Vagina (tissue), 2 donors: ENCODE measurements at places on chromosomes 5 and 9.

DNA sequence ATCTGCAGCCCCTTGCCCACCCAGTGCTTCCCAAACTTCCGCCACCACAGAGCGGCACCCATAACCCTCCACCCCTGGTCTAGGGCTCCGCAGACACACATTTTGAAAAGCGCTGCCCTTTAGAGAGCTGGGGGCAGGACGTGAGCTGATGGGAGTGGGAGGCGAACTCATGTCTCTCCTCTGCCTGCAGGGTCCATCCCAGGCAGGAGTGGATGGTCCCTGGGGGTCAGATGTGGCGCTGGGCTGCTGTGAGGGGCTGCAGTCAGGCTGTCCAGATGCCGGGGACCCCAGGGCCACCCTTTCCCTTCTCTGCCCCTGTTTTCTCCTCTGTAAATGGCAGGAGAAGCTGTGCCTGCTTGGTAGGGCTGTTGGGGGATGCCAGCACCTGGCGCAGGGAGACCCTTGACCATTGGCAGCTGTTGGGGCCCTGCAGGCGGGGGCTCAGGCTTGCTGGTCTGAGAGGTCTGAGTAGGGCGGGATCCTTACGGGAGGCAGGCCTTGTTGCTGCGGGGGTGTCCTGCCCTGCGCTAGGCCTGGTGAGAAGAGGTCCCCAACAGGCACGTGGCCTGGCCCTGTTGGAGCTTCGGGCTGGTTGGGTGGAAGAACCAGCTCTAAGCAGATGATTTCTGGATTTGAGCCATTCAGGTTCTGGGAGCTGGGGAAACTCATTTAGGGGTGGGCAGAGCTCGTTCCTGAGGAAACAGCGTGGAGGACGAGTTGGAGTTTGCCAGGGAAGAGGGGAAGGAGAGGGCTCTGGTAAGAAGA is 10.3 kb upstream of the RNU6ATAC start:
- no peak overlapping the region for H3K27ac ChIP-seq
- no peaks in the 10 kb centered on the region for H3K27me3 ChIP-seq
- peaks cover 46% of the 10 kb centered on the region for H3K4me1 ChIP-seq
- no peaks in the 10 kb centered on the region for H3K36me3 ChIP-seq

DNA sequence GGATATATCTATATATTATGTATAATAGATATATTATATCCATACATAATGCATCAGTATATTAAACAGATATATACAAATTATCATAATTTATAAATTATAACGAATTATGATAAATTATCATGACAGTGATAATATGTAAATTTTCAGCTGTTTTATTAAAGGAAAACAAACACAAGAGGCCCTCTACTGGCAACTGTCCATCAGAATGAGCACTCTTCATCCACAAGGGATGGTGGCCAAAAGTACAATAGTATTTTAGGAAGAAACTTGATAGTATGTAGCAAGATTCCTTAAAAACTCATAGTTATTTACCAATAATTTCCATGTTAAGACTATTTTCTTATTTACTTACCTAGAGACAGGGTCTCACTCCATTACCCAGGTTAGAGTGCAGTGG is 113.3 kb upstream of the LPAR1 start:
- no peak overlapping the region for H3K4me3 ChIP-seq
- H3K36me3 ChIP-seq, result no peaks in the 10 kb centered on the region
- no peak for DNase-seq
- no peak overlapping the region for H3K27ac ChIP-seq
- H3K27me3 ChIP-seq, result no peaks in the 10 kb centered on the region

DNA sequence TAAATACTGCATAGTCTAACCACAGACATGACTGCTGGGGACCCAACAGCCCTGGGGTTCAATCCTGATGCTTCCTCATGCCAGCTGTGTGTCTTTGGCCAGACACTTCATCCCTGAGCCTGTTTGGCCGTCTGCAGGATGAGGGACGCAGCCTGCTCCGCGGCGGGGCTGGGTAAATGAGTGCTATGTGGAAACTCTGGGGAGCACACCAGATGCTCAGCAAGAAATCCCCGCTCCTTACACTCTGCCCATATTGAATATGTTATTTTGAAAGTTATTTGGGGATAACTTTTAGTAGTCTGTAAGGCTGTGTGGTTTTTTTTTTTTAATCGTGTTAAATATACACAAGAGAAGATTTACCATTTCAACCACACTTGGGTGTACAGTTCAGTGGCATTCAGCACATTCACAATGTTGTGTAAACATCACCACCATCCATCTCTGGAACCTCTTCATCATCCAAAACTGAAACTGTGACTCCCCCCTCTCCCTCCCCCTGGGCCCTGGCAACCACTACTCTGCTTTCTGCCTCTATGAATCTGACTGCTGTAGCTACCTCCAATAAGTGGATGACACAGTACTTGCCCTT is 42.7 kb downstream of the SH3PXD2B start:
- peak overlapping the region; percentile 98 for H3K27ac ChIP-seq
- no peaks in the 10 kb centered on the region for H3K27me3 ChIP-seq
- no peaks in the 10 kb centered on the region for H3K36me3 ChIP-seq
- H3K4me3 ChIP-seq, result no peak overlapping the region
- peak; percentile 85 for DNase-seq

DNA sequence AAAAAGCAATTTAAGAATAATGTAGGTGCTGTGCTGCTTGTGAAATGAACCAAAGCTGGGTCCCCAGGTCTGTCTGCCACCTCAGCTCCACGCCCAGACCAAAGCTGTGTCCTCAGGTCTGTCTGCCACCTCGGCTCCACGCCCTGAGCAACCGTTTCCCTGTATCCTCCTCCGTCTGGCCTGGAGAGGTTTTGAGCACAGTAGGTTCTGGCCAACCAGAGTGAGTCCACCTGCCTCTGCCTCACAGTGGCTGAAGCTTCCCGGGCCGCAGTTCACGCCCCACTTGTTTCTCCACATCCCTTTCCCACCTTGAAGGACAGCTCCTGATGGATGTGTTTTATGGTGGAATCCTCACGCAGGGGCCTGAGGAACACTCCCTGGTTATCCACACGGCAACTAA is 120.5 kb downstream of the ADAMTS2 start:
- peaks cover 18% of the 10 kb centered on the region for H3K4me1 ChIP-seq
- DNase-seq, result no peak
- no peak overlapping the region for H3K4me3 ChIP-seq
- H3K27ac ChIP-seq, result no peak overlapping the region
- no peaks in the 10 kb centered on the region for H3K27me3 ChIP-seq

- no peak overlapping the region for H3K27ac ChIP-seq
- H3K4me1 ChIP-seq, result peaks cover 15% of the 10 kb centered on the region
- no peak overlapping the region for H3K4me3 ChIP-seq
- no peaks in the 10 kb centered on the region for H3K36me3 ChIP-seq
- H3K27me3 ChIP-seq, result no peaks in the 10 kb centered on the region
- DNase-seq, result no peak
Measured at GRCh38 chr9:4904322-4905134, 80.5 kb upstream of the JAK2 start.

GRCh38 chr9:115845648-115846312 is 307.8 kb upstream of the PAPPA start:
- no peaks in the 10 kb centered on the region for H3K36me3 ChIP-seq
- H3K4me3 ChIP-seq, result no peak overlapping the region
- DNase-seq, result no peak
- no peaks in the 10 kb centered on the region for H3K27me3 ChIP-seq
- no peak overlapping the region for H3K27ac ChIP-seq

- no peaks in the 10 kb centered on the region for H3K27me3 ChIP-seq
- no peaks in the 10 kb centered on the region for H3K36me3 ChIP-seq
- no peak for DNase-seq
- H3K4me1 ChIP-seq, result no peaks in the 10 kb centered on the region
Measured at GRCh38 chr9:72718503-72718902, 197.1 kb downstream of the TMC1 start.

- no peaks in the 10 kb centered on the region for H3K36me3 ChIP-seq
- H3K4me3 ChIP-seq, result no peak overlapping the region
- H3K27ac ChIP-seq, result no peak overlapping the region
- DNase-seq, result no peak
- H3K27me3 ChIP-seq, result no peaks in the 10 kb centered on the region
- H3K4me1 ChIP-seq, result no peaks in the 10 kb centered on the region
Measured at GRCh38 chr5:167553511-167553910, 737.9 kb upstream of the WWC1 start.

- no peaks in the 10 kb centered on the region for H3K4me1 ChIP-seq
- no peak overlapping the region for H3K27ac ChIP-seq
- no peak overlapping the region for H3K4me3 ChIP-seq
- no peaks in the 10 kb centered on the region for H3K27me3 ChIP-seq
Measured at GRCh38 chr5:168307022-168307421, 15.6 kb downstream of the WWC1 start.

GRCh38 chr9:9750719-9751118 is 862.1 kb downstream of the PTPRD start:
- H3K27ac ChIP-seq, result no peak overlapping the region
- H3K4me3 ChIP-seq, result no peak overlapping the region
- no peaks in the 10 kb centered on the region for H3K36me3 ChIP-seq
- no peaks in the 10 kb centered on the region for H3K27me3 ChIP-seq

- H3K27me3 ChIP-seq, result no peaks in the 10 kb centered on the region
- no peak overlapping the region for H3K27ac ChIP-seq
- H3K36me3 ChIP-seq, result no peaks in the 10 kb centered on the region
- DNase-seq, result no peak
- H3K4me1 ChIP-seq, result no peaks in the 10 kb centered on the region
Measured at GRCh38 chr5:115947260-115947659, 15.0 kb upstream of the LVRN start.

GRCh38 chr5:102959055-102959454 is 160.9 kb downstream of the GIN1 start:
- peak overlapping the region; percentile 37 for H3K27ac ChIP-seq
- no peak for DNase-seq
- peaks cover 9% of the 10 kb centered on the region for H3K4me1 ChIP-seq
- H3K4me3 ChIP-seq, result no peak overlapping the region
- no peaks in the 10 kb centered on the region for H3K36me3 ChIP-seq

DNA sequence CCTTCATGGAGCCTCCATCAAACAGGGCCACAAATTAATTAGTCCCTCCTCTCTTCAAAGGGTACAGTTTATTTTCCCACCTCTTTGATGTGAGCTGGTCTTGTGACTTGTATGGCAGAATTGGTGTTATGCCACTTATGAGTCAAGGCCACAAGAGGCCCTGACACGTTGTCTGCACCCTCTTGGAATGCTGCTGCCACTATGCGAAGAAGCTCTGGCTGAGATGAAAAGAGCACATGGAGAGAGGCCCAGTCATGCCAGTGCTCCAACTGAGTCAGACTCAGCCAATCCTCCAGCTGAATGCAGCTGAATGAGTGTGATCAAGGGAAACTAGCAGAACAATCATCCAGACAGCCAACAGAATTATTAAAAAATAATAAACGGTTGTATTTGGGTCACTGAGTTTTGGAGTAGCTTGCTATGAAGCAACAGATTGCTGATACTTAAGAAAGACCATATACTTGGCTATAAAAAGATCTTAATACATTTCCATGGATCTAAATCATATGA is 128.3 kb downstream of the MARCHF11 start:
- no peak for DNase-seq
- H3K27ac ChIP-seq, result no peak overlapping the region
- H3K4me1 ChIP-seq, result no peaks in the 10 kb centered on the region
- H3K27me3 ChIP-seq, result no peaks in the 10 kb centered on the region

- H3K4me3 ChIP-seq, result no peak overlapping the region
- no peak for DNase-seq
- no peaks in the 10 kb centered on the region for H3K27me3 ChIP-seq
Measured at GRCh38 chr9:37350486-37351190, 71.9 kb upstream of the GRHPR start.

DNA sequence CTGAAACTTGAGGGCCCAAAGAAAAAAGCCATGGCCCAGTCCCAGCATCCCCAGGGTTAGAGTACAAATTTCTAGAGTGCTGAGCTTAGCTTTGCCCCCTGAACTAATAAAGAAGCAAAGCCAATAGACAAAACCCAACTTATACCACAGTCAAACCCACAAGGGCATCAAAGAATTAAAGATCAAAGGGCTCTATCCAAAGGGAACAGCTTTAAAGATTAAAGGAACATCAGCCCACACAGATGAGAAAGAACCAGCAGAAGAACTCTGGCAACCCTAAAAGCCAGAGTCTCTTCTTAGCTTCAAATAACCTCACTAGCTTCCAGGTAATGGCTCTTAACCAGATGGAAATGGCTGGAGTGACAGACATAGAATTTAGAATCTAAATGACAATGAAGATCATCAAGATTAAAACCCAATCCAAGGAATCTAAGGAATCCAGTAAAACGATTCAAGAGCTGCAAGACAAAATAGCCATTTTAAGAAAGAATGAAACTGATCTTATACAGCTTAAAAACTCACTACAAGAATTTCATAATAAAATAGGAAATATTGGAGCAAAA is 93.9 kb downstream of the YIPF5 start:
- no peak overlapping the region for H3K4me3 ChIP-seq
- H3K4me1 ChIP-seq, result no peaks in the 10 kb centered on the region
- H3K36me3 ChIP-seq, result no peaks in the 10 kb centered on the region
- no peak overlapping the region for H3K27ac ChIP-seq
- DNase-seq, result no peak

DNA sequence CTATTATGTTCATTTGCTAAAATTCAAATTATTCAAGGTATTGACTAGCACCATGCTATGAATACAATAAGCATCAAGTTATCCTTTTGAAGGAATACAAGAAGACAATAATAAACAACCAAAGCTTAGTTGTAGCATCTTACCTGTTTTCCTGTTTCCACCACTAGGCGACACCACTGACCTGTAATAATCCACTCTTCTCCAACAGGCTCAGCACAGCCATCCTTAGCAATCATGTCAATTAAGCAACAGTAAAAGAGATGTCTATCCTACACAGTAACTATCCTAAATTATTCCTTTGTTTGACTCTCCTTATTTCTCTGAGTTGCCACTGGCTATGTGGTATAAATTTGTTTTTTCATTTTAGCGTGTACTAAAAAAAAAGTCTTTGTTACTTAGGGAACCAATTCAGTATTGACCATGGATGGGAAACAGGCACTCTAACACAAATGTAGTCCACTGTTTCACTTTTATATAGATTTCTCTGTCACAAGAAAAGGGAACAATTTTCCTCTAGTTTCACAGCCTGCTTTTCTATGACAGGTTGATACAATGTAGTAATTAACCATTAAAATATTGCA is 46.2 kb downstream of the PCA3 start:
- DNase-seq, result no peak
- H3K4me1 ChIP-seq, result no peaks in the 10 kb centered on the region
- H3K36me3 ChIP-seq, result no peaks in the 10 kb centered on the region
- H3K4me3 ChIP-seq, result no peak overlapping the region
- no peak overlapping the region for H3K27ac ChIP-seq
- no peaks in the 10 kb centered on the region for H3K27me3 ChIP-seq

DNA sequence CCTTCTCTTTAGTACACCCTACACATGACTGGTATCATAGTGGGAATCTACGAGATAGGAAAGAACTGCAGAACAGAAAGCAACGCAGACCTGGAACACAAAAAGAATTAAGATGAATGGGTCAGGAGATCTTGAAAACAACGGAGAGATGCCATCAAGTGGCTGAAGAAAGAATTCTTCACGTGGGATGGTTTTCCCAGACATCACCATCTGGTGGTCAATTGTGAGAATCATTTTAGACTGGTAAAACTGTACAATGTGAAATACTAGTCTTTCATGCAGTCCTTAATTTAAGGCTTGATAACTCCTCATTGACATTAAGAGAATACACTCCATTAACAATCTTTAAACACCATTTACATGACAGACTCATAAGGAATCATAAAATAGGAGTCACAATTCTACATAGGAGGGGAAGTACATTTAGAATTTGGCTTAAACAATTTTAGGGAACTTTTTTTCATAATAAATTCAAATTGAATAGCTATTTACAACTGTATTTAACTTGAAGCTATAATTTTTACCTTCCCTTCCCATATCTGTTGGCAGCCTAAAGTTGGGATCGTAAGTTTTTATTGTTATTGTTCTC is 128.4 kb upstream of the TRPM3 start:
- no peaks in the 10 kb centered on the region for H3K27me3 ChIP-seq
- H3K36me3 ChIP-seq, result no peaks in the 10 kb centered on the region
- no peak overlapping the region for H3K27ac ChIP-seq
- H3K4me1 ChIP-seq, result no peaks in the 10 kb centered on the region
